ENCODE measurements at places on chromosomes 5 and 9.

DNA sequence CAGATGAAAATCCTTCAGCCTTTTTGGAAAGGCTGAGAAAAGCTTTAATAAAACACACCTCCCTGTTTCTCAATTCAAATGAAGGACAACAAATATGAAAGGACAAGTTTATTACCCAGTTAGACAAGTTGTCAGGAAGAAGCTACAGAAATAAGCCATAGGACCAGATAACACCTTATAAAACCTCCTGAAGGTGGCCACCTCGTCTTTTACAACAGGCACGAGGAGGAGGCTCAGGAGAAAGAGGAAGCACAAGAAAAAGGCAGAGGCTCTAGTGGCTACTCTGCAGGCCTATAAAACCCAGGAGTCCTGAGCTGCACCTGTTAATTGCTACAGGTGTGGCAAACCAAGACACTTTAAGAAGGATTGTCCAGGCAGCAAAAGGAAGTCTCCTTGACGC, 352.1 kb upstream of the CDH18 start:
- no peak for DNase-seq

GRCh38 chr9:96020300-96020791, 144.9 kb downstream of the ERCC6L2 start:
- no peak for DNase-seq

DNA sequence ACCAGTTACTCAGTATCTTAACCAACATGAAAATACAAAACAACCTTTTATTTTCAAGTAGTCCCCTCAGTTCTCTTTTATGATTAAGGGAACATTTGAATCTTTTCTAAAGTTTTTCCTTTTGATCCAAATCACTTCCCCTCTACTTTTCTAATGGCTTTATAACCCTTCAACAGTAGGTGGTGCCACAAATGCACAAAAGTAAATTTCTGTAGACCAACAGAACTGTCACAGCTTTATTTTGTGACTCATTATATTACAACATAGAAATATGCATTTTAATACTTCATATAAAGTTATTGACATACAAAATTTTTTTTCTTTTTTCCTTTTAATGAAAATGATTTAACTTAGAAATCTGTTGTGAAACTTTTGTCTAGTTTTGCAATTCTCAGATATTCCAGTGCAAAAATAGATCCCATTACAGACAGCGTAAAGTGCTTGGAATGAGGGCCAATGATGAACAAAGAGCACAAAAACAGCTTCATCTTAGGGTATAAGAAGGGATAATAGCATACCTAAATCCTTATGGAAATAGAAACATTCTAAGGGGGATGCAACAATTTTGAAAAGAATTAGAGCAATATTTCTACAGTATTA, 17.0 kb downstream of the NIPSNAP3B start:
- DNase-seq = no peak

DNA sequence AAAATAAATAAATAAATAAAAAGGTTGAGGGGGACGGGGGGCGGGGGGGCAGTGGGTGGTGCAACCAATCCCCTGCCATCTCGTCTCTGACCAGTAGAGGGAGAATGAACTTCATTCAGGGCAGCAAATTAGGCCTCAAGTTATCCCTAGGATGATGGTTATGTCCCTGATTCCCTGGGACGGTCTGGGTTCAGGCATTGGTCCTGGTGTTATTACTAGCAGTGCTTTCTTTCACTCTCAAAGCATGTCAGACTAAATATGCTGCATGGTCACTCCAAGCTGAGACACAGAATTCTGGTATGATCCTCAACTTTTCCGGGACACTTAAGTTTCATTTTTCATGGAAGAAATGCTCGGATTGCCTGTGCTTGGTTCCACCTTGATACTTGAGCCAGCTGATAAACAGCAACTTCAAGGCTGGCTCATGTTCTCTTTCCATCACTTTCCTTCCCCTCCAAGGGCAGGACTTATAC, 59.4 kb downstream of the DAP start:
- peak; percentile 14 for DNase-seq
